ENCODE measurements at places on chromosomes 2 and 18.

GRCh38 chr2:31127931-31128330, 10.3 kb downstream of the GALNT14 start:
- DNase-seq = no peak

- no peak for DNase-seq
These were observed 4.4 kb downstream of the ANKRD23 start for GRCh38 chr2:96839293-96839874.

- DNase-seq = no peak
These were observed 39.2 kb downstream of the GRHL1 start for GRCh38 chr2:9990736-9991135.

- no peak for DNase-seq
These were observed 118.2 kb downstream of the SPTBN1 start for GRCh38 chr2:54574107-54574859.

DNA sequence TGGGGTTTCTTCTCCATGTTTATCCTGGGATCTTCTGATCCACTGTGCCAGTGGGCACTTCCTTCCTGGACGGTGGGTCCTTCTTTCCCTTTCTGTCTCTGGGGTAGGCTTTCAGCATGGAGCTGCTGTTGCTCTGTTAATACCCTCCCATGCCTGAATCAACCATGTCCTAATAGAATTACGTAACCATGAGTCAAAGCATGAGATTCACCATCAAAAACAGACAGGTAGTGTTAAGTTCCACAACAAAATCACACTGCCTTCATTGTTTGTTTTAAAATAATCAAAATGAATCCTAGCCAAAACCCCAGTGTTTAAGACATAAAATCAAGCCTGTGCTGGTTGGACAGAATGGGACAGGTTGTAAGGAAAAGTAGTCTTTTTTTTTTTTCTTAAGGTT, 37.5 kb downstream of the GNAL start:
- no peak for DNase-seq

DNA sequence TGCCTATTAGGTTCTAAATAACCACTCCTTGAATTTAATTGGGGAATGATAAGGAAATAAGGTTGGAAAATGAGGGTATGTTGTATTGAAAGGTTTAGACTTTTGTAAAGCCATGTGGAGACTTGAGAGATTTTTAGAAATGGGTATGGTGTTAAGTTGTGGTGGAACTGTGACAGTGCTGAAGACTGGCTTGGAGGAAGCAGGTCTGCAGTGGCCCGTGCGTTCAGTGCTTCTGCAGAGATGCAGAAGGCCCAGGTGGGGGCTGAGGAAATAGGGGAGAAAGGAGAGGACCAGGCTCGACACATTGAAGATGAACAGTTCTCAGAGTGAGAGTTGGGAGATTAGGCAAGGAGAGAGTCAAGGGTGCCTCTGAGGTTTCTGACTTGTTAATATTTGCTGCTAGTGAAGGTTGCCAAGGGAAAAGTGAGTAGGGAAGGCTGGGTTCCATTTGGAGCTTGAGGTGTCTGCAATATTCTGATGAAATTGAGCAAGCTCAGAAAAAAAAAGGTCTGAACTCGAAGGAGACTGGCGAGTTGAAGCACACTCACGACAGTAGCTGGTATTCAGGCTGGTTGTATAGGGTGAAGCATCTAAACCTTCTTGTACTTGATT, 25.5 kb upstream of the SAG start:
- no peak for DNase-seq

DNA sequence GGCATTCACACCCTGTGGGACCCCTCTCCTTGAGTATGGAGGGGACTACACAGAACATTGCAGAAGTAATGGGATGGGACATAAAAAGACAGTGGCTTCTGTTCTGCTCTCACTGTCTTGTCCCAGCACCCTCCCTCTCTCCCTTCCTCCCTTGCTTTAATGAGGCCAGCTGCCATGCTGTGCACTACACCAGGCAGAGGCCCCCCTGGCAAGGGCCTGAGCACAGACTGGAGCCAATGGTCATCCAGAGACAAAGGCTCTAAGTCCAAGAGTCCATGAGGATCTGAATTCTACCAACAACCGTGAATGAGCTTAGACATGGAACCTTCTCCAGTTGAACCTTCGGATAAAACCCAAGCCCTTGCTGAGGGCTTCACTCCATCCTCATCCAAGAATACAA, 263.0 kb downstream of the NDUFA10 start:
- DNase-seq = no peak

- no peak for DNase-seq
These were observed 12.1 kb upstream of the ARHGEF4 start for GRCh38 chr2:130824492-130825061.

Data from HEK293T (cell line).